ENCODE measurements at places on chromosomes 12 and 14.

GRCh38 chr12:19710811-19711793 lies 271.8 kb downstream of the AEBP2 start:
- peak; percentile 20 for DNase-seq

GRCh38 chr12:123073292-123073691 lies 77.6 kb downstream of the PITPNM2 start:
- DNase-seq: no peak

DNA sequence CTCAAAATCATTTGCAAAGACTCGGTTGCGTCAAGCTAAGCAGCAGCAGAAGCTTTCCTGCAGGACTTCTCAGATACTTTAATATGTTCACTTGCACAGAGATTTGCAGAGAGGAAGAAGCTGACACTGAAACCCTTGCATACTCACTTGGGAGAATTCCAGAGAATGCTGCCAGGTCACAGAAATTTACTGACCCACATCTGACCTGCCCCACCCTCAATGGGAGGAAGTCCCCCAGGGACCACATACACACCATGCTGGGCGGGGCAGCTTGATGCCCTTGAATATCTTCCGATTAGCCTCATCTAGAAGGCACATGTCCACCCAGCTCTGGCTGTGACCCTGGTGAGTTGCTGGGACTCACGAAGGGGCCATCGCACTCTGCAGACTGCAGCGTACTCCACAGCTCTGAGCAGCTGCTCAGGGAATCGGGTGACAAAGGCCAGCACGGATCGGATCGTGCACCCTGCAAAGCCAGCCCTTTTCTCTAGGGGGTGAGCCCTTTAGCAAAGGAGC lies 83.2 kb downstream of the ITPK1 start:
- DNase-seq: peak; percentile 58

DNA sequence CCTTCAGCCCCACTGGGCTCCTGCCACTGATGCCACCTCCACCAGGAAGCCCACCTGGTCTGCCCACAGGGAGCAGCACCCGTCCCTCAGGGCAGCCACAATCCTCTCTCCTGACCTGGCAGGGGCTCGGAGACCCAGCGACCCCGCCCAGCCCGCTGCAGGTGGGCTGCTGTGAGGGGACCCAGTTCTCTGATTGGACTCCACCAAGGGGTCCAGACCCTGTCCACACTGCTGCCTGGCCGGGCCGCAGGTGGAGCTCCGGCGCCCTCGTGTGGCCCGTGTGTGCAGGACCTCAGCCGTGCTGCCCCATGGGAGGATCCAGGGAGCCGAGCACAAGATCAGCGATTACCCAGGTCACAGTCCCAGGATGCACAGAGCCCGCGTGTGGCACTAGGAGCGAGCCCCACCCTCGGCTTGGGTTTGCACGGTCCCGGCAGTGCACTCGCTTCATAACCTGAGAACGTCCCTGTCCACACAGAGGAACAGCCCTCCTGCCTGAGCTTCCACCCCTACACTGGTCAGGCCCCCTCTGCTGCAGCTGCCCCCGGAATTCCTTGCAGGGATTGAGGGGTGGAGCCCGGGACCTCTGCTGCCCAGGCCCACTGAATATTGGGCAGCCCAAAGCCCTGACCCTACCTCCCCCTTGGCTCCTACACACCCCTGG lies 35.4 kb upstream of the TMEM179 start:
- peak; percentile 48 for DNase-seq

DNA sequence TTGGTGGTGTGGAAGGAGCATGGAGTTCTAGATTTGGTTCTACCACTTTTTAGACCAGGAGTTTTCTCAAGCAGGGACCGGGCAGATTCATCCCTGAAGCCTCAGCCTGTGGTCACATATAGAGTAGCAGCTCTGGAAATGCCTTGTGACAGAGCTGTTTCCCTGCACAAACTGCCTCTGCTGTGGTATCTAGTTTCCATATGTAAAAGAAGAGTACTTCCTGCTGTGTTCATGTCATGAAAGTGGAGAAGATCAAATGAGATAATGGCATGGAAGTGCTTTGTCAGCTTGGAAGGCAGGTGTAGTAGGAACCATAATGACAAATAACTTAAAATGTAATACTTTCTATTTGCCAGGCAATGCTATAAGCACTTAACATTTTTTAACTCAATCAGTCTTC lies 26.1 kb downstream of the OTUB2 start:
- no peak for DNase-seq

DNA sequence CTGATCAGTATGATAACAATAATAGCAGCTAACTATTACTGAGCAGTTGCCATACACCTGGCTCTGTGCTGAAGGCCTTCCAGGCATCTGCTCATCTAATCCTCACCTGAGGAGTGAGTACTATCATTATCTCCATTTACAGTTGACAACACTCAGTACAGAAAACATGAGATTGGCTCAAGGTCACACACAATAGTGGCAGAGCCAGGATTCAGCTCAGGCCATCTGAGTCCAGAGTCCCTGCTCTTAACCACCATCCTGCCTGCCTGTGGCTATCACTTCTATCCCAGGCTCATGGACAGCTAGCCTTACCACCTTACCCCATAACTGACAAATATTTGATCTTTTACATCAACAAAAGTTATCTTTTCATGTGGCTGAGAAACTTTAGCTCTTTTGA lies 155.5 kb downstream of the PPM1H start:
- DNase-seq: no peak

DNA sequence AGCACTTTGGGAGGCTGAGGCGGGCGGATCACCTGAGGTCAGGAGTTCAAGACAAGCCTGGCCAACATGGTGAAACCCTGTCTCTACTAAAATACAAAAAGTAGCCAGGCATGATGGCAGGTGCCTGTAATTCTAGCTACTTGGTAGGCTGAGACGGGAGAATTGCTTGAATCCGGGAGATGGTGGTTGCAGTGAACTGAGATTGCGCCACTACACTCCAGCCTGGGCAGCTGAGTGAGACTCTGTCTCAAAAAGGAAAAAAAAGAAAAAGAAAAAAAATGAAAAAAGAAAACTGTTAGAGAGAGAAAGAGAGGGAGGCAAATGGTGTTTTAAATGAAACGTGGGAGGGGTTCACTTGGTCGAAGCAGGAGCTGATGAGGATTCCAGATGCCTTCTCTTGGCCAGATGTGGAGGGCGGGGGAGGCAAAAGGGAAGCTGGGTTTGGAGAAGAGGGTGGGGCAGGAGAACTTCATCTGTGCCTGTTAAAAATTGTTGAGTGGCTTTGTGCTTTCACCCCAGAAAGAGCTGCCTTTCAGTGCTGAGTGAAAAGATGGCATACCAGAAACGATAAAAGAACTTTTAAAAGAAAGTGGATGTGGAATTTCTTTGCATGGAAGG lies 1.1 kb downstream of the EMP1 start:
- DNase-seq: no peak

DNA sequence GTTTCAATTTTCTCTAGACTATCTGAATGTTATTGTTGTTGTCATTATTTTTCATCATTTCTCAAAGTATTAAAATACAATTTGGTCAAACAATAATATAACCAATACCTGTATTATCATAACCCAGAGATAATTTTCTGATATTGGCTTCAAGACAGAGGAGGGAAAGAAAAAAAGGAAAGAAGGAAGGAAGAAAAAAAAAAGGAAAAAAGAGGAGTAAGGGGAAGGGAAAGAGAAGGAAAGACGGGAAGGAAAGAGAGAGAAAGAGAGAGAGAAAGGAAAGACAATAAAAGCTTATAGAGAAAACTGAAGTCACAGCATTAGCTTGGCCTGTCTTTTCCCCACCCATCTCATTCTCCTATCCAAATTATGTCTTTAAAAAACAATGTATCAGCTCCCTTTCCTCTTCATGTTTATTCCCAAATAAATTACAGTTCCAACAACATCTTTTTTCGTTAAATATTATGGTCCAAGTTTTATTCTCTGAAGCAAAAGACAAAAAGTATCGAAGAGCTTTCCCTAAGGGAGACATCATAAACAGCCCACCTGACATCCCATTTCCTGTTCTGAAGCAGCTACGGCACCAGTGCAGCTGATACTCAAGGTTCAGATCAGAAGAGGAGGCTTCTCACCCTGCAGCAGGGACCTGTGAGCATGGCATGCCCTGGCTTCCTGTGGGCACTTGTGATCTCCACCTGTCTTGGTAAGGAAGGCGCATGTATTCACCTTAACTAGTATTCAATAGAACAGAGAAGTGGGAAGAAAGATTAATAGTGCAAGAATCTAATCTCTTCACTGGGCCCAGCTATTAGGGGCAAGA lies 308.3 kb downstream of the DAD1 start:
- no peak for DNase-seq

DNA sequence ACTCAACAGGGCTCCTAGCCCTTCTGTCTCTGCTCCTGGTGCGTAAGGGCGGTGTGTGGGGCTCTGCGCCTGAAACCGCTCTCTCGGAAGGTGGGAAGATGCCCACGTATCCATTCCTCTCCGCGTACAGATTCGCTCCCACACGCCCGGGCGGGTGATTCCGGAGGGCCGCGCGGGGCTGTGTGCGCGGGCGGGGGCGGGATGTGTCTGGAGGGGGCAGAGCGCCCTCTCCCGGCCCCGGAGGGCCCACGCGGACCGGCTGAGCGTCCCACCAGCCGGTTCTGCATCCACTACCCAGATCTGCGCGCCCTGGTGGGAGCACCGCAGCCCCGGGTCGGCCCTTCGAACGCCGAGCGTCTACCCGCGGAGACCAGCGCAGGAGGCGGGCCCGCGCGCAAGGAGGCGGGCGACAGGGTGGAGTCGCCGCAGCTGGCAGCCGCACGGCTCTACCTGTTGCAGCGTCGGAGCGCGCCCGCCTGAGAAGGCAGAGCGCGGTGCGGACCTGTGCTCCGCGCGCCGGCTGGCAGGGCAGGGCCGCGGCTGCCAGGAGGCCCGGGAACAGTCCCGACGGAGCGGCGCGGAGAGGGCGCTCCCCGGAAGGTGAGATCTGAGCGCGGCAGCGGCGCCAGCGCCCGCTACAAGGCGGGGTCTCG lies 1.4 kb upstream of the KCNK13 start:
- peak; percentile 26 for DNase-seq

GRCh38 chr12:44428825-44429224 lies 447.3 kb downstream of the NELL2 start:
- no peak for DNase-seq

DNA sequence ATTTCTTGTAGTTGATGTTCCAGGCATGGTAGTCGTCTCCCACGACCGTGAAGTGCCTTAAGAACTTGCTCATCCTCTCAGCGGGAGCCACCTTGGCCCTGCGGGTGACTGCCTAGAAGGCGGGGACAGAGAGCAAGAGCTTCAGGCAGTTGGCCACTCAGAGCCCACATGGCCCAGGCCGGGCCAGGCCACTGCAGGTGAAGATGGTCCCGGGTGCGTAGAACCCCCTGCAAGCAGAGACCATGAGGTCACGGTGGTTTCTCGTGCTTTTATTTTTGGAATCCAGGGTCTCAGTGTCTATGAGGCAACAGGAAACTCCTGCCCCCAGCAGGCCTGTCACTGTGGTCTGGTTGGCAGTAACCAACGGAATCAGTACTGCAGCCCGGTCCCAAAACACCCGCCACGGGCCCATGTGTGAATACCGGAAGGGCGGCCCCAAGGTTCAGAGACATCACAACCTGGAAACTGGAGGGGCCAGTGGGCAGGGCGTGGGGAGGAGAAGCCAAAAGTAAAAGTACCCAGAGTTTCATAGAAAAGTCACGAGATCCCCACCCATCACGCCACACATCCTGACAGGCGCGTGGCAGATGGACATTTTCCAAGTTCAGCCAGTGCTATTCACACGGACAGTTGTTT lies 27.5 kb downstream of the HVCN1 start:
- no peak for DNase-seq

DNA sequence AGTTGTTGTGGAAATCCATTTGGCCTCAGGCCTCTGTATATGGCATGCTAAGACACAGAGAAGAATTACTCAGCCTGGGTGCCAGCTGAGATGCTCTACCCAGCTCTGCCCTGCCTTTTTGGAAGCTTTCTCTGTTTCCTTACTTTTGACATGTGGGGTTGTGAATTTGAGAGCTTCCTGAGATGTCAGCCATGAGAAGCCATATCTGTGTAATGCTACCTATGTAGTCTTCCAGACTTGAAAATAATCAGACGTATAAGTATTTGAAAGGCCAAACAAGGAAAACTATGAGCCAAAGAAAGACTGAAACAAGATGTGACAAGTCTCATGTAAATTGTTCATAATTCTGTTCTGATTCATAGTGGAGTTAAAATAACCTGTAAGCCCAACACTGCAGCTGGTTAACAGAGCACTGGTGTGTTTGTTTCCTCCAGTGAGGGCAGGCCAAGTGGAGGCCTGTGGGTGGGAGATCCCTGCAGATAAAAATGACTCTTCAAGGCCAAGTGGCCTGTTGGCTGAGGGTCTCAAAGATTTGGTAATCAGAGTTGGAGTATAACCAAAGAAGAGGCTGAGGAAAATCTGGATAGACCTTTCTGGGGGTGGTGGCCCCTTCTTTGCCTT lies 94.0 kb downstream of the TMX1 start:
- no peak for DNase-seq

GRCh38 chr14:50941151-50941550 lies 3.1 kb downstream of the PYGL start:
- DNase-seq: peak; percentile 86

- DNase-seq: no peak
Measured at GRCh38 chr12:87233671-87234070, 795.5 kb downstream of the C12orf50 start.

GRCh38 chr12:112820796-112821195 lies 29.2 kb downstream of the RPH3A start:
- no peak for DNase-seq

- DNase-seq: no peak
Measured at GRCh38 chr12:1829306-1829900, 9.0 kb downstream of the LRTM2 start.

GRCh38 chr12:14956024-14956891 lies 5.1 kb downstream of the ARHGDIB start:
- no peak for DNase-seq
